ENCODE measurements at places on chromosomes 2 and 18.

- no peak for DNase-seq
Measured at GRCh38 chr2:237156857-237157779, 71.4 kb downstream of the COPS8 start.

GRCh38 chr2:16654833-16655444 lies 10.7 kb downstream of the CYRIA start:
- DNase-seq, result no peak

- no peak for DNase-seq
Measured at GRCh38 chr2:98665677-98666076, 57.3 kb downstream of the UNC50 start.

GRCh38 chr18:13179566-13180113 lies 38.9 kb upstream of the LDLRAD4 start:
- DNase-seq, result no peak

DNA sequence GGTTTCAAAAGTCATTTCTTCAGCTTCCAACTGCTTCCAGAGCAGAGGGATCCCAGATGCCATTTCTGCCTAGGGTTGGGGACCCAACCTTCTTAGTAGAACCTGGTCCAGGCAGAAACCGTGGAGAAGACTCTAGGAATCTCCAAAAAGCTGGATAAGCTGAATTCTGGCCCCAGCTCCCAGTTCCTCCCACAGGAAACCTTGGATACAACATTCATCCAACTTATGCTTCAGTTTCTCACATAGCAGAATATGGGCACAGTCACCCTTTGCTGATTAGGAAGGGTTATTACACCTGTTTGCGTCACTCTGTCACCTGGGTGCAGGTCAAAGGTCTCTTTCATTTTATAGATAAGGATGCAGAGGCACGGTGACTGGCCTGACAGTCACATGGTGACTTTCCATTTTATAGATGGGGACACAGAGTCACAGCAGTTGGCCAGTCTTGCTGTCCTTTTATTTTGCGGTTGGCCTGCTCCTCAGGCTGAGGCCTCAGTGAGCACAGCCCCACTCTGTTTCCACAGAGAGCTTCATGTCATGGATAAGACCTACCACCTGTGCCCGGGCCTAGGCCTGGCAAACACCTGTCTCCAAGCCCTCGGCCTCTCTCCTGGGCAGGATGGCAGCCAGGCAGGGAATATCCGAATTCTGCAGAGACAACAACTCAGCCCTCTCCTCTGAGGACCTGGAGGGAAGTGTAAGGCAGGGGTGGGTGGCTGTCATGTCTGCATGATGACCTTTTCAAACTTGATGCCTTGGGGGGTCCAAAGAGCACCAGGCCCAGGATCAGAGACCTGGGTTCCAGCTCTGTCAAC lies 148.8 kb downstream of the SMAD7 start:
- no peak for DNase-seq

GRCh38 chr2:183070942-183071844 lies 7.4 kb upstream of the DUSP19 start:
- no peak for DNase-seq

- DNase-seq, result no peak
Measured at GRCh38 chr2:54630858-54631497, 92.5 kb upstream of the EML6 start.

DNA sequence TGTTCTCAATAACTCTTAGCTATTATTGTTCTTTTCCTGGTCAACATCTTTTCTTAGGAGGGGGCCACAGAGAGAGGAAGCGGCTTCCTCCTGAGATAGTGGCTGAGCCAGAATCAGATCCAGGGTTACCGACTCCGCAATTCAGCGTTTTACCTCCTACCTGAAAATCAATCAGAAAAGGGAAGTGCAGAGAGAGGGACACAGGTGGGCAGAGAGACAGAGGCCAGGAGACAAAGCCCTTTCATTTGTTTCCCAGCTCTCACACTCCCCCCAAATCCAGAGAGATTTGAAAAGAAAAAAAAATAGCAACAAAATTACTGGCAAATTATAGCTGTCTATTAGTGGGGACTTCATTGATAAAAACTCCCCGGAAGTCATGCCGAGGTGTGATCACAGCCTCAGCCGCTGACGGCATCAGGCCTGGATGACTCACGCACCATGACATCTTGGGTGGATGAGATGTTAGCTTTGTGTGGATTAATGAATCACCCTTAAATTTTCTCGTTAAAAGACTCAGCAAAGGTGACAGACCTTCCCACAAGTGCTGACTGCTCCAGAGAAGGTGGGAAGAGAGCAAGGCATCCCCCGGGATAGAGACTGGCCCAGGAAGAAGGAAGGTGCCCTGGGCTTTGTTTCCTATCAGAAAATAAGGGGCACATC lies 120.7 kb downstream of the LOXHD1 start:
- DNase-seq, result no peak

- DNase-seq, result no peak
Measured at GRCh38 chr18:1003499-1003898, 98.8 kb downstream of the ADCYAP1 start.

DNA sequence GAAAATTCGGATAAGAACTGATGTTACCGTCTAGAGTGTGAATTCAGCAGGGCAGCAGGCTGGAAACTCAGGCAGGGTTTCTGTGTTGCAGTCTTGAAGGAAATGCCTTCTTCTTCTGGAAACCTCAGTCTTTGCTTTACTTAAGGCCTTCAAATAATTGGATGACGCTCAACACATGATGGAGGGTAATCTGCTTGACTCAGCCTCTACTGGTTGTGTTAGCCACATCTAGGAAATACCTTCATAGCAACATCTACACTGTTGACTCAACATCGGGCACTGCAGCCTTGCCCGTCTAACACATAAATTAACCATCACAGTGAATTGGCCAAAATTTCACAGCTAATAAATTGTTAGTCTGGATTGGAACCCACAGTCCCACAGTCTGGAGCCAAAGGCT lies 37.2 kb downstream of the YPEL5 start:
- no peak for DNase-seq

- DNase-seq, result no peak
Measured at GRCh38 chr2:189076120-189076519, 101.9 kb downstream of the COL3A1 start.

Measured in fibroblast of skin of left quadriceps (primary cell).